AG09309 (cell line): ENCODE measurements at places on chromosomes 7 and 10.

GRCh38 chr10:79345241-79346011 is 1.8 kb upstream of the PPIF start:
- DNase-seq, result no peak

DNA sequence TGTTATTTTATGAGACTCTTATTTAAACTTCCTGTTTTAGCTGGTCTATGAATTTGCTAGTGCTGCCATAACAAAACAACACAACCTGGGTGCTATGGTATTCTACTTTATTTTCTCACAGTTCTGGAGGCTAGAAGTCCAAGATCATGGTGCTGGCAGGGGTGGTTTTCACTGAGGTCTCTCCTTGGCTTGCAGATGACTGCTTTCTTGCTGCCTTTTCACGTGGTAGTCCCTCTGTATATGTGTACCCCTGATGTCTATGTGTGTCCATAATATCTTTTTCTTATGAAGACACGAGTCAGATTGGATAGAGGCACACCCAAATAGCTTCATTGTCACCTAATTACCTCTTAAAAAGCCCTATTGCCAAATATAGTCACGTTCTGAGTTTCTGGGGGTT is 270.5 kb downstream of the BMPER start:
- DNase-seq, result no peak

DNA sequence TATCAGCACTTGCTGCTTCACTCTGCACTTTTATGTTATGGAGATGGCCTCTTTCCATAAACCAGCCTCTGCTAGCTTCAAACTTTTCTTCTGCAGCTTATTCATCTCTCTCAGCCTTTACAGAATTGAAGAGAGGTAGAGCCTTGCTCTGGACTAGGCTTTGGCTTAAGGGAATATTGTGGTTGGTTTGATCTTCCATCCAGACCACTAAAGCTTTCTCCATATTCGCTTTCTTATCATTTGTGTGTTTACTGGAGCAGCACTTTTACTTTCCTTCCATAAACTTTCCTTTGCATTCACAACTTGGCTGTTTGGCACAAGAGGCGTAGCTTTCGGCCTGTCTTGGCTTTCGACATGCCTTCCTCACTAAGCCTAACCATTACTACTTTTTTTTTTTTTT is 23.6 kb downstream of the DYDC2 start:
- no peak for DNase-seq

DNA sequence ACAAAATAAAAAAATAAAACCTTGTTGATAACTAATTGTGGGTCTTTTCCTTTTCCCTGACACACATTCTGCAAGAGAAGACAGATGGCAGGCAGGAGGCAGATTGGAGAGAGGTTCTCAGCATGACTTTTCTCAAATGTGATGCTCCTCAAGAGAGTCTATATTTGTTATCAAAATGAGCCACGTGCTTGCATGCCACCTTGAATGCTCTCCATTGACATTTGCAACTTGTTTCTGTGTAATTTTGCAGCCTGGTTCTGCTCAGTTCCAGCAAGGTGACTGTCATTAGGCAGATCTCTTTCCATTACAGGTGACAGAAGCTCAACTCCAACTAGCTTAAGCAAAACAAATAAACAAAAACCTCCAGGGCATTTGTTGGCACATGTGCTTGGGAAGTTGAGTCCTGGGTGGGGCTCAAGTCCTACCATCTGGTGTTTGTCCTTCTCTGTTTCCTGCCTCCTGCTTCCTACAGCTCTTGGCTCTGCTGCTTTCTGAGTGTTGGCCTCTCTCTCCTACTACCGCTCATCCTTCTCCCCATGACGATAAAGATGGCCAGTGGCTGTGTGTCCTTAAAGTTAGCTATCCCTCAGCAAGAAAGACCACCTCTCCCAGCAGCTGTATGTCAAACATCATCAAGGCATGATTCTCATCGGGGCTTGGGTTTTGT is 56.7 kb downstream of the GRK5 start:
- no peak for DNase-seq

DNA sequence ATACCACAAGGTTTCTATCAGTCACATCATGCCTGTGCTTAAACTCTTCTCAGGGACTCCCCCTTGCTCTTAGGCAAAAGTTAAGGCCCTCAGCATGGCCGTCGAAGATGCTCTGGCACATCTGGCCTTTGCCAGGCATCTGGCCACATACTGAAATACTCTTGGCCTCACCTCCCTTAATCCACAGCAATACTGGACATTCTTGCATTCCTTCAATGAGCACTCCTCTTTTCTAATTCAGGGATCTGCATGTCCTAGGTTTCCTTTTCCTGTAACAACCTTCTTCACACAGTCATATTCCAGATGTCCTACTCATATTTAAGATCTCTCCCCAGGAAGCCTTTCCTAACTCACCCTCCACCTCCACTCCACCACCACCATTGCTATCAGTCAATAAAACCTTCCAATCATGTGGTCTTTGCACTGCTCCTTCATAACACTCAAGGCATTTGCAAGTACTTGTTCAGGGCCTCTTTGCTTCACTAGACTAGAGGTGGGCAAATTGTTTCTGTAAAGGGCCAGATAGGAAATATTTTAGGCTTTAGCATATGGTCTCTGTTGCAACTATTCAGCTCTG is 216.6 kb downstream of the KCNMA1 start:
- DNase-seq, result no peak

GRCh38 chr7:113464096-113464855 is 345.9 kb upstream of the SMIM30 start:
- no peak for DNase-seq

GRCh38 chr10:99647601-99648151 is 11.6 kb upstream of the ENTPD7 start:
- no peak for DNase-seq

- no peak for DNase-seq
Measured at GRCh38 chr7:105876964-105877601, 684 bp upstream of the ATXN7L1 start.

DNA sequence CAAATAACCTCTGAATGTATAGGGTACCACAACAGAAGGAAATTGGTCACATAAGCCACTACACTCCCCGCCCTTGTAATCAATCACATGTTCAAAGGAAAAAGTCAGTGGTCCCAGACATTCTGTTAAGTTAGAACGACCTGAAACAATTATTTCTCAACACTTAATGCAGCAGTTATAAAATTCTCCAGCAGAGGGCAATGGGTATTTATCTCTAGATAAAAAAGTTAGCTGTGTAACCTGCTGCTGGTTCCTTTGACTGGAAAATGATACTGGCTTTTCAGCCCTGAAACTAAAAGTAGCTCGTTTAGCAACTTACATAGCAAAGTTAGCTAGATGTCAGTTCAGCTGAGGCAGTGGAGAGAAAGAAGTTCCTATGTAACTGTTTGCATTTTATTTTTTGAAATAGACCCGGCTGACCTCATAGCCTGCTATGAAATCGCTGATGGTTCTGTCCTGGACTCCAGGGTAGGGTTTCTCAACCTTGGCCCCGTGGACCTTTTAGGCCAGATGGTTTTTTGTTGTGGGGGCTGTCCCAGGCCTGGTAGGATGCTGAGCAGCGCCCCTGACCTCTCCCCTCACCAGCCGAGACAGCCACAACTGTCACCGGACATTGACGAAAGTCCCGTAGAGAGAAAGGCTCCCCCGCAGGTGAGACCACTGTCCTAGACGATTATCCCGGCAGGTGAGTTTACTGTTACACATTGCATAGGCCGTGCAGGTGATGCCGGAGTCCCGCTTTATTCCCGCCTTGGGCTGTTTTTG is 40.2 kb upstream of the PROSER2 start:
- DNase-seq, result no peak

DNA sequence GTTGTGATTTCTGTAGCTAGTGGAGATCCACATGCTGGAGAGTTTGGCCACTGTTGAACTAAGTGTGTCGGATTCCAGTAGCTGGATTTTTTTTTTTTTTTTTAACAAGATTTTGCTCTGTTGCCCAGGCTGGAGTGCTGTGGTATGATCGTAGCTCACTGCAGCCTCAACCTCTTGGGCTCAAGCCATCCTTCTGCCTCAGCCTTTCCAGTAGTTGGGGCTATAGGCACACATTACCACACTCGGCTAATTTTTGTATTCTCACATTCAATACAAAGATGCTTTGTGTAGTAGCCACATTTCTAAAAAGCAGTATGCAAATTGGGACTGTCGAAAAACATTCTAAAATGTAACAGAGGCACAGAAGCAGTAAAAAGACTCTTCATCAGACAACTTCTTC is 63.5 kb downstream of the RABGEF1 start:
- no peak for DNase-seq

GRCh38 chr7:140698477-140698876 is 2.0 kb downstream of the NDUFB2 start:
- no peak for DNase-seq

DNA sequence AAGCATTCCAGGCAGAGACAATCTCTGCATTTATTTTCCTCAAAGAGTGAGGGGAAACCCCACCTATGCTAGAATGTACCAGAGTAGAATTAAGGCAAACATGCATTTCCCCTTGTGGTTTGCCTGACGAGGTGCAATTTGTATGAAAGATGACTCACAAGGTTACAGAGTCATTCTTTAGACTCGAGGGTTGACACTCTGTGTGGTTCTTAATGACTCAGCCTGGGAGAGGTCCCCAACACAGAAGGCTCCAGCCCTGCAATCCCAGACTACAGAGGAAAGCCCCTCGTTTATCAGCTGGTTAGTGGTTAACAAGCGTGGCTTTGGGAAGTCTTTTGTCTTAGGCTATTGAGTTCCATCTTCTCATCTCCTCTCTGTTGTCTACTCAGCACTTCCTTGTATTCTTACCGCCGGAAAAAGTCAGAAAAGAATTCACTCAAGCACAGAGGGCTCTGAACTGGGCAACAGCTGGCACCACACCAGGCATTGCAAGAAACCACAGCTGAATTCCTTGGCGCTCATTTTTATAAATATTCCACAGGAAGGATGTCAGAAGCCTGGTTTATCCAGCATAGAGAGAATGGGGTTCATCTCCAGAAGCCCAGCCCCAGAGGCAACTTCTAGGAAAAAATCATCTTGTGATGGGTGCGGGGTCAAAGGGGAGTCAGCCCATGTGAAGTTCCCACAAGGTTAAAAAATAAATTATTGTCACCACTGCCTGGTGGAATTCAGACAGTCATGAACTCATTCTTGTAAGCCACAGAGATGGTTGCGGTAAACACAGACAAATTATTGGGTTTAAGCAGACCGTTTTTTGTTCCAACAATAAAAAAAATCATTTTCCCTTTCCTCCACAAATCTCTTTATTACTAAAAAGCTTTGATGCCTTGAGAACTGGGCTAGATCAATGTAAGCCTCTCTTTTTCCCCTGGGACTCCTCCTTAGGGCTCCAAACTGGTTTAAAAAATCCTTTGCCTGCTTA is 24.5 kb upstream of the SVIL start:
- DNase-seq, result peak; percentile 97

DNA sequence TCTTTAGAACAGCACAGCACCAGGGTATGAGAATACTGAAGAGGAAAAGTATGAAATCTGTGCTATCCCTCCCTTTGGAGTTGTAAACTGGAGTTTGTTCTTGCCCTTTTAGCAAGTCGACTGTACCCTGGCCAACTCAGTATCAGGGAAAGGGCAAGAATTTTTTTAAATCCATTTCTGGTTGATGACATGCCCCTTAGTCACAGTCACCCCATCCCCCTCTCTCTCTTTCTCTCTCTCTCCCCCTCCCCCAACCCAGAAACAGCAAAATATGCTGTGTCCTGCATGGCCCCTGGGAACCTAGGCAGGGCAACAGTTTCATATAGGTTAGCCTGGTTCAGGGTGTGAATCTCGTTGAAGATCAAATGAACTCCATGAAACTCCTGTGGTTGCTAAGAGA is 177.7 kb upstream of the ADO start:
- DNase-seq, result no peak
